Thymus (tissue), 14 donors: ENCODE measurements at places on chromosomes 7 and 10. TPM values are rescaled to one million over a fixed set of nuclear protein-coding genes. Genes with fewer than 3 reads are reported as not detected.

- DNase-seq, result peak; percentile 38
These were observed 59.2 kb upstream of the GLCCI1 start for GRCh38 chr7:7909376-7909775.

GRCh38 chr7:274266-274665 lies 15.7 kb upstream of the FOXL3 start:
- no peak for DNase-seq

DNA sequence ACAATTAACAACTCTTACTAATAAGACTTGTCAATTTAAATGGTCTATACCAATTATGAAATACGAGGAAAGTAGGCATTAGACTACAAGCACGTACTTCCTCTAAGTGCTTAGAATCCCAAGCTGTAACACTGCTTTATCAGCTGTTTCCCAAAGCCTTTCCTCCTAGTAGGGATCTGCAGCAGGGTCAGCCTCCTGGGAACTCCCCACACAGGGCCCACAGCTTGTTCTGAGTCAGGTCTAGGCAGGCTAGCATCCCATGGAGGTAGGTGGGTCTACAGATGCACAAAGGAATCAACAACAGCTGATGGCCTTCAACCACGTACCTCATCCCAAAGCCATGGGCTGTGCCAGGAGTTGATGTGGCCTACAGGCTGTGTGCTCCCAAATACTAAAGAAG lies 14.7 kb downstream of the MMS19 start:
- DNase-seq, result no peak

DNA sequence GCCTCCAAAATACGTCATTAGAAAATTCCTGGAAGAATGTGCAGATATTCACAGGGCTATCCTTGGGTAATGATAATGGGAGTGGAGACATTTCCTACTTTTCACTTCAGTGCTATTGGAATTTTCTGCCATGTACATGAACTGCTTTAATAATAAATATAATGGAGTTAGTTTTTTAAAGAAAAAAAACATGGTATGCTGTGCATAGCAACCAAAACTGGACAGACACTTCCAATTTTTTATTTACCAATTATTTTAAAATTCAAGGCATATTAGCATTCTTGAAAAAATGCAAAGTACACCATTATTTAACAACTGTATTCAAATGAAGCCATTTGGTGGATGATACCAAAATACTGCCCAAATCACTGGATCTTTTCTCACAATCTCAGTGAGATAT lies 3.3 kb downstream of the XRCC2 start:
- DNase-seq, result no peak

GRCh38 chr7:27145914-27146412 lies 1.6 kb downstream of the HOXA6 start:
- no peak for DNase-seq

DNA sequence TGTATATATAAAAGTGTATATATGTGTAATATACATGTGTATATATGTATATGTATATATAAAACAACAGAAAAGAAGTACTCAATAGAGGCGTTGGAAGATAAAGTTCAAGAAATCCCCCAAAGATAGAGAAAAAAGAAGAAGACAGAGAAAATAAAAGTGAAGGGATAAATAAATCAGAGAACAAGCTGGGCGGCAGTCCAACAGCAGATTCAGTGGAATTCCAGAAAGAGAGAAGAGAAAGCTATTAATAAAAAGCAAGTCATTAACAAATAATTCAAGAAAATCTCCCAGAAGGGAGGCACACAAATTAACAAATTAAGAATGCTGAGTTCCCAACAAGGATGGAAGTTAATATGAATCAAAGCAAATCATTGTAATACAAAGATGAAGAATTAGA lies 59.3 kb upstream of the RNF148 start:
- no peak for DNase-seq

DNA sequence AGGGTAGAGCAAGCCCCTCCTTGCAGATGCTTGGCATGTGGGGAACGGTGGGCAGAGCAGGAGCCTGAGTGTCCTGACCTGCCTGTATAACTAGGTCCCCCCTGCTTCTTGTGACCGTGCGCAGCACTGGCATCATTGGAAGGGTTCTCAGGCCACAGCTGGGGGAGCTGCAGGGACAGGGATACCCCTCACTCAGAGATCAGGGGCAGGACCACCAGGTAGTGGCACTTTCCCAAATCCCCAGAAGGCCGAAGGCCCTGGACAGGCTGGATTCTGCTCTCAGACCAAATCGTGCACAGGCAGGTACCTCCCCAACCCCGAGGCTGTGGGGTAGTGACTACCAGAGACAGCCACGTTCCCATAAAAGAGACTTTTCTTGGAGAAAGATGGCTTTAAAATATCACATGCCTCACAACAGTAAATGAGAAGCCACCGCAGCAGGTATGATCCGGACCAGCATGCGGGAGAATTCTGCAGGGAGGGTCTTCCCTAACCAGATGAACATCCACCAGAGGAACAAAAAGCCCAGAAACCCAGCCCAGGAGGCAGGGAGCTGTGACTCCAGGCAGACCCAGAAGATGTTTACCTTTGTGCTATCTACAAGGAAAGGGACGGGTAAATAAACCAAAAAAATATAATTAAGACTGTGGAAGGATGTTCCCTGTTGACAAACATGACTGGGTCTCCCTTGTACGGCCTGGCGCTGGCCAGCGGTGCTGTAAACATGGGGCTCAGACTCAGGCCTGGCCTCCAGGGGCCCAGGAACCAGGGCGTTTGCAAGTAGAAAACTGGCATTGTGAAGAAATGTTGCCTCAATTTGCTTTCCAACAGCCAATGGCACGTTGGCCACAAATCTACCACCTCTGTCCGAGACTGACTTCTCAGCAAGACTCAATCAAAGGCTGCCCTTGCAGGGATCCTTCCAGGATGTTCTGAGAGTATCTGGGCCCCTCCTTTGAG lies 180.0 kb downstream of the TNS3 start:
- DNase-seq, result no peak

DNA sequence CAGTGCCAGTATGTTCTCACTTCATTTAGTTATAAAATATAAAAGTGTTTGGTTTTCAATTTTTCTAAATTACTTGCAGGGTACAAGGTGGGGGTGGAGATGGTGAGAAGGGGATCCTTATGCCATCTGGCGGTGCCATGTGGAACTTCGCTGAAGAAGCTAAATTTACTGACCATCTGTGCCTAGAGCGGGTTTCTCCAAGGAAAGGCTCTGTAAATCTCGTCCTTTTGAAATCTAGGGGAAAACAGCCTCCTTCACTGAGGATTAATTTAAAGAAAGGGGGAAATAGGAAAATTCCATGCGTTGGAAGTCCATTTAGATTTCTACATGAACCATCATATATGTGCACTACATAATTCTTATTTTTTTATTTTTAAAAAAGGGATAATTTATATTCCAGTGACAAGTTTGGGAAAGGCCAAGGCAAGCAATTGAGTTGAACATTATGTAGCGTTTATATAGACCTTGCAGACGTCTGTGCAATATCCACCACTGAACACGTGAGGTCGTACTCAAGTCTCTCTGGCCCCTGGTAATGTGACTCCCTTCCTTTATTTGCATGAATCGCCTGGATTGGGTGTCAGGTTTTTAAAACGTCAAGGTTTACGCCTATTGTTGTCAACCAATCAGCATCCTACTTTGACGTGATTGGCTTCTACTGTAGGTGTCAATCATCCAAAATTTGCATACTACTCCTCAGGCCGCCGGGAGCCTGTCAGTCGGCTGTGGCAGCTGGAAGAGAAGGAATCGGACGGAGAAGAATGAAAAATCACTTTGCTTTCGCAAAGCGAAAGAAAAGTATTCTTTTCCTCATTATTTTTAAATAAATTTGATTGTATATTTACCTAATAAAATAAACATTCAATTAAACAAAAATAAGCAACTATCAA lies 297.1 kb upstream of the NFE2L3 start:
- no peak for DNase-seq

- peak; percentile 6 for DNase-seq
These were observed 186.7 kb upstream of the HGF start for GRCh38 chr7:81956520-81956919.

DNA sequence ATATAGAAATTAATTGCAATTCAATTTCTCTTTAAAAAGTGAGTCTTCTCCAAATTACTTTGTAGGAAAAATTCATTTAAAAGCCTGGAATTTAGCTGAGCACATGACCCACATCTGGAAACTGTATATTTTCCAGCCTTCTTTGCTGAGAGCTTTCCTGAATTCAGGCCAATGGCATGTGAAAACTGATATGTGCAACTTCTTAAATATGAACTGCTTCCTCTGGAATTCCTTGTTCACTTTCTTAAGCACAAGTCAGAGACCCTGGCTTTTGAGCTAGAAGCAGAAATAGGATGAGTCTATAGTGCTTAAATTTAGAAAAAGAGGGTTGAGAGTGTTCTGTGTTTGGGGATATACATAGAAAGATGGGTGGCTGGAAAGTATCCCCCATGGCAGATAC lies 365.1 kb upstream of the MTPN start:
- DNase-seq, result no peak

DNA sequence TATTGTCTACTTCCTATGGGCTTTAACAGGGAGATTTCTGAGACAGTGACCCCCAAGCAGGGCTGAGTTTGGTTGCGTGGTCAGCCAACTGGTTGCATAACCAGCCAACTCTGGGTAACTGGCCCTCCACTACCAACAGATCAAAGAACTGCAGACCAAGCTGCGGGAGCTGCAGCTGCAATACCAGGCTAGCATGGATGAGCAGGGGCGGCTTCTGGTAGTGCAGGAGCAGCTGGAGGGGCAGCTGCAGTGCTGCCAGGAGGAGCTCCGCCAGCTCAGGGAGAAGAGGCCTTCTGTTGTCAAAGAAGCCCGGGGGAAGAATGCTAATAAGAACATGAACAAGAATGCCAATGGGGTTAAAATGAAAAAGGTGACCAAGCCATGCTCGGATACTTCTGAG lies 15.7 kb upstream of the FLNC start:
- DNase-seq, result no peak

GRCh38 chr10:119139464-119140067 lies 25.9 kb downstream of the SFXN4 start:
- peak; percentile 62 for DNase-seq

DNA sequence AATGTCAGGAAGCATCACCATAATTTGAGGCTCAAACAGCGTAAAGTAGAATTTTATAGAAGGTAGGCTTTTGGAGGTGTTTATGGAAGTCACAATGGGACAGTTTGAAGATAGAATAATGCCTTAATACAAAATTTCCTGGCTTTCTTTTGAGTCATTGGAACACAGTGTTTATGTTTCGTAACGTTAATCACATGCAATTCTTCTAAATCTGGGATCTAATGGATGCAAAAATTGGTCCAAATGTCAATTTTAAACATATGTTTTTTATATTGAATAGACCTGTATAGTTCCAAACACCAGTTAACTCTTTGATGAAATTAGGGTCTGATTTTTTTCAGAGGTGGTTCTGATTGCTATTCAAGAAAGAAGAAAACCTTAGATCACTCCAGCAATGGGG lies 86.5 kb upstream of the HPS1 start:
- DNase-seq, result no peak

- DNase-seq, result no peak
These were observed 45.7 kb upstream of the NXPH1 start for GRCh38 chr7:8387551-8388256.

GRCh38 chr7:121744319-121744718 lies 128.6 kb upstream of the PTPRZ1 start:
- DNase-seq, result no peak

GRCh38 chr7:110129159-110129558 lies 961.8 kb upstream of the LRRN3 start:
- no peak for DNase-seq

- DNase-seq, result no peak
These were observed 2.8 kb upstream of the SMARCD3 start for GRCh38 chr7:151251328-151251688.

- no peak for DNase-seq
These were observed 1078.4 kb downstream of the KCNMA1 start for GRCh38 chr10:76558996-76559891.

GRCh38 chr10:18571076-18571475 lies 80.3 kb downstream of the NSUN6 start:
- DNase-seq, result no peak

DNA sequence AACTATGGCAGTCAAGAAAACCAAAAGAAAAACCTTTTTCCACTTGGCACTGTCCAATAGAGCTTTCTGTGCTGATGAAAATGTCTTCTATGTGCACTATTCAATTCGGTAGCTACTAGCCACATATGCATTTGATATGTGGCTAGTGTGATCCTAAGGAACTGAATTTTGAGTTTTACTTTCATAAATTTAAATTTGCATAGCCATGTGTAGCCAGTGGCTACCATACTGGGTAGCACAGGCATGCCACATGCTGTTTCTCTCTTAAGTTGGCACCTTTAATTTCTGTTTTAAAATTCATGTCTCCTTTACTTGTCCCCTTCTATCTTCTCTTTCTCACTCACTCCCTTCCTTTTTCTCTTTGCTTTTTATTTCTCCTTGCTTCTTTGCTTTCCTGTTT lies 455.7 kb downstream of the AUTS2 start:
- DNase-seq, result no peak

GRCh38 chr7:41117431-41117830 lies 585.5 kb downstream of the INHBA start:
- DNase-seq, result no peak

- DNase-seq, result no peak
These were observed 20.0 kb upstream of the RABGEF1 start for GRCh38 chr7:66720561-66720960.

DNA sequence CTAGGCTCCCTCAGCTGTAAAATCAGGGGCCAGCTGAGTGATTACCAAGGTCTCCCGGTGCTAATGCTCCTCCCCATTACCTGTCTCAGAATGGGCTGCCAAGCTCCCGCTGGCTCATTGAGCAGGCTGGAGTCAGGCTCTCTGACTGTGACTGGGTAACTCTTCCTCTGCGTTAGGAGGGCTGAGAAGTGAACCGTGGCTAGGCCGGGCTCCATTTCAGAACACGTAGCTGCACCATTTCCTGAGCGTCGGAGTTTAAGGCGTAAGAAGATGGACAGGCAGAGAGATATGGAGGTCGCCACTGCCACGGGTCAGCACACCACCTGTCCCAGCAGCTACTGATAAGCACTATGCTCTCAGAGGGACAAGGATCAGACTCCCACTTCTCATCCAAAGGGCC lies 250.3 kb downstream of the TCERG1L start:
- no peak for DNase-seq

HOXA2 gene
- 1.5 TPM for total RNA-seq

CHST3 gene
- 5.9 TPM for total RNA-seq

FRG2B gene
- total RNA-seq, result not detected

IMPDH1 gene
- total RNA-seq, result 11.3 TPM

FLNC gene
- 0.71 TPM for total RNA-seq

SLC37A3 gene
- 21.6 TPM for total RNA-seq

EMX2 gene
- 0.09 TPM for total RNA-seq
